Right ventricle myocardium inferior (tissue), 1 donor: ENCODE measurements at places on chromosomes 13 and 19. TPM values are rescaled to one million over a fixed set of nuclear protein-coding genes. Genes with fewer than 3 reads are reported as not detected.
A peak's percentile ranks its signal among the peaks of the same experiment; 100 is the strongest.

The TEKTIP1 gene
- total RNA-seq, result not detected

DNA sequence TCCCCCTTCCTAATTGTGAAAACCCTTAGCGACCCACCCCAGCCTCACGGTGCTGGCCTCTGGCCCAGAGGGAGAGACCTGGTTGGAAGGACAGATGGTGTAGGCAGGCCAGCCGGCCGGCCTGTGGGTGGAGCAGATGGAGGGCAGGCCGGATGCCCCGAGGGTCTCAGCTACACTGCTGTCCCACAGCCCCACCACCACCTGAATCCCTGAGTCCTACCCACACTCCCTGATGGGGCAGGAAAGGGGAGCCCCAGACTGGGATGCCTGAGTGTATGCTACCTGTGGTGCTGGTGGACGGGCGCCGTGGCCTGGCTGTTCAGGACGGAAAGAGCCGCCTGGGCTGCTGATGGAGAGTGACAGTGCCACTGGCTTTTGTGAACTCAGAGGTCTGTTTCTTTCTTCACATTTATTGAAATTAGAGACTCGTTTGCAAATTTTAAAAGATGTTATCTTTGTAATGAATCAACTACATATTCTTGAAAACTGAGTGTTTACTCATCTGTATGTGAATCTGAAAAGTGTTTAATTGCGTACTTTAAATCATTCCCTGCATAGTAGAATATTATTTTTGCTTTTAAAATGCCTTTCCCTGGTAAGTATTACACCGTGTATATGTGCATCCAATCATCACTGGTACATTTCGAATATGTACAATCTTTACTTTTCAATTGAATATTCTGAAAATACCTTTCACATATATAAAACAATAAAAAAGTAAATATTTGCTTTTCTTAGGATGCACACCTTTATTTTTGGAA lies 35.7 kb downstream of the TFDP1 start:
- peak; percentile 70 for DNase-seq

DNA sequence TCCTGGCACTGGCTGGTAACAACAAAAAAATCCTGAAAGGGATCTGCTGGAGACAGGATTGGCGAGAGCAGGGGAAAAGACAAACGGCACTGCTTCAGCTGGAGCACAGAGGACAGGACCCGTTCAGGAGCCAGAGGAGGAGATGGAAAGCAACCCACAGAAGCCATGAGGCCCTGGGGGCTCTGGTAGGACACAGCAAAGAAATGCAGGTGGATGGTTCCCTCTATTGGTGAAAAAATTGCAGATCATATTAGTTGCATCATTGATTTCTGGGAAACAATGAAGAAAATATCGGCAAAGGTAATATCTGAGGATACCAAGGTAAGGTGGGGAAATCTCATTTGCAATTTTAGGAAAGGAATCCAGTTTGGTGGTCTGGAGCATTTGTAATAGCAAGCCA lies 25.7 kb upstream of the TPP2 start:
- no peak for DNase-seq

- no peak for DNase-seq
These were observed 617 bp downstream of the SKA3 start for GRCh38 chr13:21175656-21176214.

The ZNF729 gene
- total RNA-seq, result not detected

- DNase-seq, result no peak
These were observed 39.4 kb downstream of the ZNF846 start for GRCh38 chr19:9729162-9729561.
